Hematopoietic multipotent progenitor cell treated with erythropoietin and hydrocortisone succinate and interleukin-3 and kit ligand, for 4 days (in vitro differentiated cells): ENCODE measurements at places on chromosomes 11 and 22.

- DNase-seq, result no peak
These were observed 13.4 kb downstream of the IL18 start for GRCh38 chr11:112150517-112150916.

DNA sequence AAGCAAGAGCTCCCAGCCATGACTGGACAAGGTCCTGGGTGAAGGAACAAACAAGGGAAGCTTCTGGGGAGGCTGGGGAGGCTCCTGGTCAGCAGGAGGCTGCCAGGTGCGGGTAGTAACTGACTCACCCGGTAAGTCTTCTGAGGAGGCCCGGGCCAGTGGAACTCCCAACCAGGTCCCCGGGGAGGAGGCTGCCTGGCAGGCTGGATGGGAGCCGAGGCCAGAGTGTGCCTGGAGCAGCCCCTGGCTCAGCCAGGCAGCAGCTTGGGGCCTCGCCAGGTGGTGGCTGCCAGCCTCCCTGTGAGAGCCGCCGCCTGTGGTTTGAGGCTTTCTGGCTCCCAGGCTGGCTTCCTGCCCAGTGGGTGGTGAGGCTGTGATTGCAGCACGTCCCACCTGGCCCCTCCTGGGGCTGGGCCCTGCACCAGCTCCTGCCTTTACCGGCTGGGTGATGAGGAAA is 46.2 kb downstream of the IGF2 start:
- peak; percentile 75 for DNase-seq

DNA sequence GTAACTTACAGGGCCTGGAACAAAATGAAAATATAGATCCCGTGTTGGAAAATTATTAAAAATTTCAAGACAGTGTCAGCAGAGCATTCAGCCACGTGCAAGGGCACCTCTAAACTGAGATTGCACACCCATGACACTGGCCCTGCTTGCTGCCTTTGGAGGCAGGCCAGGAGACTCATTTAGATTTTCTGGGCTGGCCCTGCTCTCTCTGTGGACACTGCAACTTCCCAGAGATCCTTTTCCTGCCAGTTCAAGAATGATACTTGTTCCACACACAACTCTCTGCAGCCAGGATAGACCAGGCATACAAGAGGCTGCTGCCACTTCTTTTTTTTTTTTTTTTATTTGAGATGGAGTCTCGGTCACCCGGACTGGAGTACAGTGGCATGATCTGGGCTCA is 56.7 kb upstream of the PTPRJ start:
- no peak for DNase-seq

DNA sequence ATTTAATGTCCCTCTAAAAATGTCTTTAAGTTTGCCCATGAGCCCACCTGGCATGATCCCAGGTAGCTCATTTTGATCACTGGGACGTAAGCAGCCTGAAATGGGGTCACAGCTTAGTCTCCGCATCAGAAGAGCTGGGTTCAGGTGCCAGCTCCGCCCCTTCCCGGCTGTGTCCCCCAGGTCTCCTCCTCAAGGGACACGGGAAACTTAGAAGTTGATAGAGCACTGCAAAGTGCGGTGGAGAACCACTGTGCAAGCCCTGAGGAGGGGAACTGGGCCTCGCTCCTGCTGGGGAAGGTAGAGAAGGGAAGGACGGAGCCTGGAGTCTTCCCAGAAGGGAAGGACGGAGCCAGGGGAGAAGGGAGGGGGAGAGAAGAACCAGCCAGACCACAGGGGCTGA is 7.7 kb downstream of the TOM1 start:
- DNase-seq, result no peak

DNA sequence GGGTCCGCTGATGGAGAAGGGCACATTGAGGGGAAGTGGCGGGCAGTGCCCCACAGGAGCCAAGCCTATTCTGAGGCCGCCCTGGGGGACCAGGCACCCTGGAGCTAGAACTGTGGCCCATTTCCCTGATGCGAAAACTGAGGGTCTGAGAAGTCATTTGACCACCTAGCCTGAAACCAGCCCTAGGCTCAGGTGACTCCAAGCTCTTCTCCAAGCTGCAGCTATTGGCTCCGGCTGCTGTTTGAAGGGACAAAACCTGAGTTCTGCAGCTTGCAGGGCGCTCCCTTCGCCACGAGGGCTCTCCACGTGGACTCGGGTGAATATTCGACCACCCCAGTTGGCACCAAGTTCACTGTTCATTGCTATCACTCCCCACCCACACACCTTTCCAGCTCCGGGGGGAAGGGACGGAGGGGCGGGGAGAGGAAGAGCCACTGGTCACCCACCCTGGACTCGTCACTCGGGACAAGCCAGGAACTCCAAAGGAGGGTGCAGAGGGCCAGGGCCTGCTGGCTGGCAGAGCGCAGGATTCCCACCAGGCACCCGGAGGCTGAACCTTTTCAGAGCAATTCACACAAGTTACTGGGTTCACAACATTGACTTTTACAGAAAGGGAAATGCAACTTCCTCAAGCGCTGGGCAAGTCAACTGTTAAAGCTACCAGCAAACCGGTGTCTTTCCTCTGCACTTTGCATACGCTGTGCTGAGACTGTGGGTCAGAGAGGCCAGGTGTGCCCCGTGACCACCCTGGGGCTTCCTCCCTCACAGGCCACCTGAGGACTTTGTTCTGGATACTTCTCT is 1.1 kb upstream of the RAC2 start:
- peak; percentile 61 for DNase-seq

DNA sequence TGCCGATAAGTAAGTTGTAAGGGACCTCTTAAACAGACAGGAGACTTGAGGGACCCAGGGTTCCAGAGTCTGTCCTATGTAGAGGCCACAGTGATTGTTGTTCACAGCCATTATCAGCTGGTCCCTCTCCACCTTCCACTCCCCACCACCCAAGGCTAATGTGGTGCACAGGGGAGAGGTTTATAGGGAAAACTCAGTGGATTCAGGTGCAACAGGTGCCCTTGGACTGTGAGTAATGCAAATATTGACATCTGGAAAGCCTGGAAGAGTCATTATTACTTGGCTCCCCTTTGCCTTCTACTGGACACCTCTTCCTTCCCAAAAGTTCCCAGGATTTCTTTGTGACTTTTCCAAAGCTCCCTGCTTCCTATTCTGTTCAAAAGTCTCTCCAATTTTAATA is 441.1 kb upstream of the CCDC90B start:
- no peak for DNase-seq

GRCh38 chr11:13728076-13728475 is 59.6 kb downstream of the FAR1 start:
- DNase-seq, result peak; percentile 41

GRCh38 chr11:47881145-47881544 is 33.0 kb upstream of the NUP160 start:
- no peak for DNase-seq

DNA sequence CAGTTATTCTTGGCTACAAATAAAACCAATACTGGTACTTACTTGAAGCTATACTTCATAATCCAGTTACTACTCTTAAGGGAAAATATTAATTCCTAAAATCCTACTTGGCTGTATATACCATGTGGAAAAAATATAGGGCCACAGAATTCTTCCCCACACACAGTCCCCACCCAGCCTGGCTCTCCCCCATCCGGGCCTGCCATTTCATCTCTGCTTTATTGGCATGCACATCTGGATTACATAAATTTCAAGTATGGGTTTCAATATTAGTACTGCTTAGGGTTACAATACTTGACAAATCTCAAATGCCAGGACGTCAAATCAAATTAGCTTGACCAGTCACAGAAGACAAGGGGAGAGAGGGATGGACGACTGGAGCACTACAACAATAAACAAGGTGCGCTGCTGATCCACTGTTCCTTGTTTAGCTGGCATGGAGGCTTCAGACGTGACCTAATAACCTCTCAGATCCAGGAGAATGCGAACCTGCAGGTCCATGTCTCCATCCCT is 81.4 kb downstream of the ABTB2 start:
- DNase-seq, result no peak

DNA sequence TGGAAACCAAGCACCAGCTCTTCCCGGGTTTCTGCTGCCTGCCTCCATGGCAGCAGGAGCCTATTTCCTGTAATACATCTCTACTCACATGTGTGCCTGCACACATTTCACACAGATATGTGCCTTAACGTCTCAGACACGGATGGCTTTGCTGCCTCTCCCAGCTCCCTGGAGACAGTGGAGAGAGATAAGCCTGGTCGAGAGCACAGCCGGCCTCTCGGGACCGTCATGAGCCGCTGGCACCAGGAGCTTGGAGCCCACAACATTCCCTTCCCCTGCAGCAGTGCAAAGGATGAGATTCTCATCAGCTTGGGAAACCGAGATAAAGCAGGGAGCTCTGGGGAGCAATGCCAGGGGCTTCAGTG is 587.7 kb downstream of the BRD1 start:
- DNase-seq, result no peak

DNA sequence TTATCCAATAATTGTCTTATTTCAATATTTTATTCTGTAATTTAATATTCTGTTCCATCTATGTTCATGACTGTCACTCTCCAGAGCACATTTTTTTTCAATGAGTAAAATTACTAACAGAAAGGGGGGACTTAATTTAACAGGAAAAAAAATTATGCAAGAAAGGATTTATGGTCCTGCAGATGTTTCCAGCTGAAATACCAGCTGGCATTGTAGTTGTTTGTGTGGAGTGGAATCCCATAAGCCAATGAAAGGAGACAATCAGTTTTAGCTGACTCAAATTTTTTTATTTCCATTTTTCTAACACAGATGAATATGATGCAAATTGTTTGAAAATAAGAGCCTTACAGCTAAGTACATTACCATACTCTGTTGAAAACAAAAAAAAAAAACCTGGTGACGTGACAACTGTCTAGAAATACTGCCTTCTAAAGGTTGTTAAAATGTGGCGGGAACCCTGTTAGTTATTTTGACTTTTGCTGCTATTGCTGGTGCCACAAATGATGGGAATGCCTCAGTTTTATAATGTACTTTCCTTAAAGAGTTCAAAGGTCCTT is 389.1 kb downstream of the ETS1 start:
- DNase-seq, result no peak

- DNase-seq, result no peak
These were observed 48.4 kb downstream of the CD6 start for GRCh38 chr11:61019832-61020405.

- no peak for DNase-seq
These were observed 15.7 kb downstream of the LRP4 start for GRCh38 chr11:46902694-46903093.
